ENCODE measurements at places on chromosomes 7 and 10. TPM values are rescaled to one million over a fixed set of nuclear protein-coding genes. Genes with fewer than 3 reads are reported as not detected.

GRCh38 chr10:132948351-132948750 lies 6.0 kb upstream of the CFAP46 start:
- no peak for DNase-seq

GRCh38 chr7:68246189-68246633 lies 1249.6 kb downstream of the TYW1 start:
- DNase-seq = no peak

- DNase-seq = no peak
Observed at GRCh38 chr10:86937502-86938154, 19.8 kb downstream of the MMRN2 start.

DNA sequence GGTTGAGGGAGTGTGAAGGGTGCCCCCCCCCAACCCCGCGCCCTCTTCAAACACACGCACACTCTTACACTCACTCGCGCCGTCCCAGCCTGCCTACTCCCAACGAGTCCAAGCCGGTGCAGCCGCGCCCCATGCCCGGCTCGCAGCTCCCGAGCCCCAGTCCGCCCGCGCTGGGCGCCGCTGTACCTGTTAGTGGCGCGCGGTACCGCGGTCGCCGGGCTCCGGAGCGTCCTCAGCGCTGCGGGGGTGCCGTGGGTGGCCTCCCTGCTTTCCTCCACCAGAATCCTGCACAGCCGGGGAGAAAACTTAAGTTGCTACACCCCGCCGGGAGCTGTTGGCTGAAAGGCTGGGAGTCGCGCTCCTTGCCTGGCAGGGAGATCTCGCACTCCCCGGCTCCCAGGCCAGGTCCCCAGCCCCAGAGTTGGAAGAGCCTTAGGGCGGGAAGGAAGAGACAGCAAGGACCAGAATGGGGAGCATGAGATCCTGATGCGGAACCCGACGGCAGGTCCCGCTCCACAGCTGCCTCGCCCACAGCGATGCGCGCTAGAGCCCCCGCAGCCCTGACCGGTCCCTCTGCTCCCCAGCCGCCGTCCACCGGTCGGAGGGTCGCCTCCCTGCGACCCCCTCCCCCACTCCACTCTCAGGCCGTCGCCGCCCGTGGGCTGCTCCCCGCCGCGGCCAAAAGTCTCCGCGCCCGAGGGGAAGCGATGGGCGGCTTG lies 863 bp downstream of the ST8SIA6 start:
- no peak for DNase-seq

DNA sequence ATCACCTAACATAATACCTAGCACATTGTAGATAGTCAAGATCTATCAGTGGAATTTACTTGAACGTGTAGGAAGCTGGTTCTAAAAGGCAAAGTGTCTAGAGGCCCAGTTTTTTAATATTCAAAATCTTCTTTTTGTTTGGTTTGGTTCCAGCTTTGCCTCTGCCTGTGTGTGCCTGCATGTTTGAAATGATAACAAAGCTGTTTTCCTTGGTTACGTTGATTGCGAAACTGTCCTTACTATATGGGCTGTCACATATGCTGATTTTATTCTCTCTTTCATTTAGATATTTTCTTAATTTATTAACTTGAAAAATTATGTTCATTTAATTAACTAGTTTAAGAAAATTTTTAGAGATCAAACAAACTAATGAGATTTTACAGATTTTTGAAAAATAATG lies 237.3 kb downstream of the SEMA3A start:
- no peak for DNase-seq

DNA sequence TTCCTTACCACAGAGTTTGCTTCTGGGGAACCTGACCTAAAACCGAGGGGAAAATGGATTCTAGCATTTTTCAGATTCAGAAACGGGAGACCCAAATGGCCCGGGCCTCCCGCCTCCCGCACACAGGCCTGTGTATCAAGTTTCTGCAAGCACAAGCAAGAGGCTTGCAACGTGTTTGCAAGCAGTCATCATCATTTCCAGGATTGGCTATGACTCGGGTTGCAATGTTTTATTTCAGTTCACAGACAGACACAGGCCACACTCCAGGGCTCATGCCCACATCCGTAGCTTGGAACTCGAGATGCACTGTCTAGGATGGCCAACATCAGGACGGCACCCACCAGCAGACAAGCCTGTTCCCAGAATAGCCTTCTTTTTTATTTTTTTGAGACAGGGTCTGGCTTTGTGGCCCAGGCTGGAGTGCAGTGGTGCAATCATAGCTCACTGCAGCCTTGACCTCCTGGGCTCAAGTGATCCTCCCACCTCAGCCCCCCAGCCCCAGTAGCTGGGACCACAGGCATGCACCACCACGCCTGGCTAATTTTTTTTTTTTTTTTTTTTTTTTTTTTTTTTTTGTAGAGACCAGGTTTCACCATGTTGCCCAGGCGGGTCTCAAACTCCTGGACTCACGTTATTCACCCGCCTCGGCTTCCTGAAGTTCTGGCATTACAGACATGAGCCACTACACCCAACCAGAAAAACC lies 68.1 kb upstream of the FOXK1 start:
- no peak for DNase-seq

DNA sequence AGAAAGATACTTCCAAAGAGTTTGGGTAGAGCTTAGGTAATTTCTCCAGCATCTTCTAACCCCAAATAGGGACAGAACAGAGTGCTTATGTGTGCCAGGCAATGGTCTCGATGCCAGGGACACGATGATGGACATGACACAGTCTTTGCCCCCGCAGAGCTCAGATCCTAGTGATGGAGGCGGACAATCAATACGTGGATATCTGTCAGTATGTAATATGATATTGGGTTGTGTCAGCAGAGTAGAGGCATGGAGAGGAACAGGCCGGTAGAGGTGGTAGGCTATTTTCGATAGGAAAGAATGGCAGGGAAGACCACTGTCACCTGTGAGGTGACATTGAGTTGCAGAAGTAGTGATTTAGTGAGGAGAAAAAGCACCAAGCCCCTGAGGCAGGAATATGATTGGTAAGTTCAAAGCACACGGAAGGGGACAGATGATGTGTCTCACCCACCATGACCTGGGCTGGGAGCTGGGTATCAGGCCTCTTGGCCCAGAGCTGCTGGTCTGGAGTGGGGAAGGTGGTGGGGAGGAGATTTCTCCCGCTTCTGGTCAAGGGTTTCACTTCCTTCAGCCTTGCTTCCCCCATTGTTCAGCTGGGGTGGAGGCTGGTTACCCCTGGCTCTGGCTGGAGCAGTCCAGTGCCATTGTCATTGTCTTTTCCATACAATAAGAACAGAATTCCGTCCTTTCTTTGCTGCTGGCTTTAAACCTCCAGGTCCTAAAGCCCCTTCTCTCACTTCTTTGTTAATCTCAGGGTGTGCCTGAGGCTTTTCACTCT lies 36.0 kb upstream of the SRGN start:
- no peak for DNase-seq

GRCh38 chr10:71542478-71542877 lies 145.8 kb downstream of the CDH23 start:
- no peak for DNase-seq

GRCh38 chr10:8618834-8619233 lies 564.3 kb downstream of the GATA3 start:
- no peak for DNase-seq

DNA sequence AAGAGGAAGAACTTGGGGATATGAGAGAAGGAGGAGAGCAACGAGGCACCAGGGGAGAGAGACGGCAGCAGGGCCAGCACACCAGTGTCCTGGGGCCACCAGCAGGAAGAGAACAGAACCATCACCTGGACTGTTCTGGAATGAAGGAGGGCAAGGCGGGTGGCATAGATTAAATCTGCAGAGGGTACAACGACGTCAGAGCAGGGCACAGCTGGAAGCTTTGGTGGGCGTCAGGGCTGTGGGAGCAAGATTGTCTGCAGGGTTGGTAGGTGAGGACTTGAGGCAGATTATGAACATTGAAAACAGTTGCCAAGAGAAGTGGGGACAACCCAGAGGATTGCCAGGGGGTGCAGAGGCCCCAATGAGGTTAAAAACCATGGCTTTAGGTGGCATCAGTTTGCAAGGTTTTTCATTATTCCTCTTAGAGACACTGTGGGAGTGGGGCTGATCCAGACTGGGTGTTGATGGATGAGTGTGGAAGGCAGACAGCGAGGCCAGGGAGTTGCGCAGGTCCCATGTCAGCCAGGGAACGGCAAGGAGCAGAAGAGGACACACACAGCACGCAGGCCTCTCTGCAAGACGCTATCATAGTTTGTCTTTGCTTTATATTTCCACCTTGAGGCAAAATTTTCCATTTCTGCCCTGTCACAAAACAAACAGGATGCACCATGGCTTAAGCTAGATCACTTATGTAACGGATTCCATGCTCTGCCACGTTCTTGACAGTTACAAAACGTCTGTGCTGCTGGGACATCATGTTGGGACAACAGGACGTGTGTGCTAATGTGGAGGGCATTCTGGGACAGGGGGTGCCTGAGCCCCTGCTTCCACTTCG lies 52.5 kb upstream of the LEP start:
- no peak for DNase-seq

GRCh38 chr7:72493850-72494661 lies 81.9 kb upstream of the CALN1 start:
- peak; percentile 67 for DNase-seq

- no peak for DNase-seq
Observed at GRCh38 chr7:135761751-135762488, 13.3 kb upstream of the FAM180A start.

- DNase-seq = no peak
Observed at GRCh38 chr7:30752979-30753378, 1.0 kb downstream of the INMT start.

DNA sequence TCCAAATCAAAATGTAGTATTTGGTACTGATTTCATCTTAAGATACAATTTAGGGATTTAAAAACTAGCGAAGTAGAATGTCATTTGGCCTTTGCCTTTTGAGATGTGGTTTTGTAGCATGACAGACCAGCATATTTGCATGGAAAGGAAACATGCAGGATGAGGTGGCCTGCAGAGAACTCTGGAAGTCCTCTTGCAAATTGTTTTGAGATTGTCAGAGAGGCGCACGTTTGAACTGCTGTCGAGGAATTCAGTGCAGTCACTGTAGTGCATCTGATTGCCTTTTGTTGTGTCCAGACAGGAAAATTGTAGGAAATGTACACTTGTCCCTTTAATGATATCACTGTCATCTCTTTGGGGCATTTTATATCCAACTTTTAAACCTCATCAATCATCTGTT lies 136.7 kb downstream of the CELF2 start:
- DNase-seq = no peak

GRCh38 chr10:78236416-78237015 lies 202.9 kb downstream of the RPS24 start:
- DNase-seq = no peak

- no peak for DNase-seq
Observed at GRCh38 chr10:34808801-34809745, 6.0 kb downstream of the PARD3 start.

- no peak for DNase-seq
Observed at GRCh38 chr7:136049818-136050461, 72.8 kb upstream of the MTPN start.

DNA sequence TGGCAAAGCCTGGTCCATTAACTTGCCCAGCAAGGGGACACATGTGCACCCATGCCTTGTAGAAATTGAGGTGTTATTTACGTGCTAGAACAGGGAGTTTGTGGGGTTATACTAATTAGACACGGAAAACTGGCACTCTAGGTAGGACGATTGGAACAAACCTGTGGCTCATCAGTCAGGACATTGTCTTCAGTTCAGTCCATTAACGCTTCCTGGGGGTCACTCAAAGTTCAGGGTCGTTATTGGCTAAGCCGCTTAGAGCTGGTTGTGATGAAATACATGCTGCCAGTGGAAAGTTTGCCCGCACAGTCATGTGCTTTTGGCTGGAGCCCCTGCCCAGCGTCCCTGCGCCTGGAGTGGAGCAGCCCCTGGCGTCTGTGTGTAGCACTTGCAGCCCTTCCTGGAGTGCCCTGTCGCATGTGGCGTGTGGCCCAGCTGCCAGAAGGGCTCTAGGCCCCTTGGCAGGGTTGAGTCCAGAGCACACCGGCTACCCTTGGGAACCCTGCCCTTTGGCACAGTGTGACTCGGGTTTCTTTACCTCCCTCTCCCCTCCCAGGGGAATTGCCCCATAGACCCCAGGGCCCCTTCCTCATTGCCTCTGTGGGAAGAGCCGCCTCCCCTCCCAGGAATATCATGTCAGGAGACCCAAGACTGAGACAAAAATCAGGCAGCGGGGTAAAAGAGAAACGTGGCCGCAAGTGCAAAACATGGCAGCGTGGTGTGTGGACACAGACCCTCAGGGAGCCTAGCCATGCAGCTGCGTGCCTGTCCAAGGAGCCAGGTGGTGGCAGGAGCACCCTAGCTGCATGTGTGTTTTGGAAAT lies 9.8 kb downstream of the ZNF775 start:
- no peak for DNase-seq

- DNase-seq = no peak
Observed at GRCh38 chr10:129621693-129622092, 154.7 kb downstream of the MGMT start.

DNA sequence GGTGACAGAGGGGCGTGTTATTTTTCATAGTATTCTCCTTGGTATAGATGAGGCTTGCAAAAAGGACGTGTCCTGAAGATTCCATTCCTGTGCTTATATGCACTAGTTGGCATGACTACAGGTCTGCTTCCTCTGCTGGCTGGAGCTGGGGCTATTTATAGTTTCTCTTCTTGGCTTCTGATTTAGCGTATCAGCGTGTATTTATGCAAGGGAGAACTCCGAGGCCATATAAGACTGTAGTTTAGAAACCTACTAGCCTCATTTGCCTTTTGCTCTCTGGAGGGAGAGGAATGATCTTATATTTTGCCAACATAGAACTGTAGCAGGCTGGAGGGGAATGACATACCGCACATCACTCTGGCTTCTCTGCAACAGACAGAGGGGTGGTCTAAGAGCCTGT lies 39.7 kb downstream of the CACNB2 start:
- no peak for DNase-seq

GRCh38 chr7:21999896-22000295 lies 54.2 kb upstream of the CDCA7L start:
- no peak for DNase-seq

- no peak for DNase-seq
Observed at GRCh38 chr7:99409192-99409572, 413 bp downstream of the BUD31 start.

NEURL1 gene
- total RNA-seq = 0.14 TPM

JAZF1 gene
- total RNA-seq = 3.1 TPM

TAC1 gene
- not detected for total RNA-seq

RELN gene
- total RNA-seq = 0.57 TPM

DGKI gene
- total RNA-seq = 0.40 TPM

MYL10 gene
- total RNA-seq = not detected

NODAL gene
- not detected for total RNA-seq

NUTM2B gene
- total RNA-seq = 0.12 TPM

Measured in NCI-H460 (cell line).